Lung (tissue), 17 donors: ENCODE measurements at places on chromosomes 3 and 15.

DNA sequence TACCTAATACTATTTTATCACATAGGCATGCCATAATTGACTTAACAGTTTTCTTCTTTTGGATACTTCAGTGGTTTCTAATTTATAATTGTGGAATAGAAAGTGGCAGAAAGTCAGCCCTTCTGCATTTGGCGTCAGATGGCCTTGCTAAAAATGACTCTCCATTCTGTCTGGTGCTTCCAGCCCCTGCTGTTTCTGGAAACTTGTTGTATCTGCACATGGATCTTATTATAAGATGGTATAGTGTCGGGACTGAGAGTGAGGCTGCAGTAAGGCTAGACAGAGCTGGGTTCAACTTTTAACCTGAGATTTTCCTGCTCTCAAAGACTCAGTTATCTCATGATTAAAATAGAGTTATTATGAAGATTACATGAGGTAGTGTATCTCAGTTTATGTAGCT lies 74.8 kb upstream of the WDR72 start:
- no peak overlapping the region for H3K27ac ChIP-seq
- no peak overlapping the region for H3K4me3 ChIP-seq
- H3K36me3 ChIP-seq: no peaks in the 10 kb centered on the region
- H3K4me1 ChIP-seq: no peaks in the 10 kb centered on the region
- H3K27me3 ChIP-seq: no peaks in the 10 kb centered on the region
- DNase-seq: no peak

GRCh38 chr3:127886956-127887231 lies 28.1 kb upstream of the KBTBD12 start:
- no peaks in the 10 kb centered on the region for H3K36me3 ChIP-seq
- H3K27ac ChIP-seq: no peak overlapping the region
- H3K27me3 ChIP-seq: no peaks in the 10 kb centered on the region

- no peaks in the 10 kb centered on the region for H3K27me3 ChIP-seq
- H3K27ac ChIP-seq: no peak overlapping the region
- H3K36me3 ChIP-seq: no peaks in the 10 kb centered on the region
- no peaks in the 10 kb centered on the region for H3K4me1 ChIP-seq
- H3K4me3 ChIP-seq: no peak overlapping the region
- no peak for DNase-seq
Measured at GRCh38 chr3:64300790-64301423, 75.6 kb upstream of the PRICKLE2 start.

- no peak overlapping the region for H3K27ac ChIP-seq
- no peak overlapping the region for H3K4me3 ChIP-seq
- no peaks in the 10 kb centered on the region for H3K36me3 ChIP-seq
- H3K4me1 ChIP-seq: no peaks in the 10 kb centered on the region
- DNase-seq: peak; percentile 30
Measured at GRCh38 chr3:4067893-4068292, 235.3 kb upstream of the SETMAR start.

DNA sequence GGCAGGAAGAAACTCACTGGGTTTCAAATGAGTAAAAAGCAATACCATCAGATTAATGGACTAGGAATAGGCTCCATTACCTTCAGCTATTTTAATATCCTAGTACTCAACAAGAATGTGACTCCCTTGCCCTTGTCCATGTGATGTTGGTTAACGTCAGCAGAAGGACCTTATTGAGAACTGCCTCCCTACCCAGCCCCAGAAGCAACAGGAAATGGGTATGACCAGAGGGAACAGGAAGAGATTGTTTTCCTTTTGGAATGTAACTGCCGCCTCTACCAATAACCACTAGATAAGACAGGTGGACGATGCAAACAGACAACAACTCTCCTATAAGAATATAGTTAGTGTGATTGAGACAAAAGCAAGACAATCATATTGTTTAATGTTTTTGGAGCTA lies 10.4 kb upstream of the MME start:
- no peaks in the 10 kb centered on the region for H3K4me1 ChIP-seq
- no peaks in the 10 kb centered on the region for H3K27me3 ChIP-seq
- no peak overlapping the region for H3K4me3 ChIP-seq
- no peaks in the 10 kb centered on the region for H3K36me3 ChIP-seq
- DNase-seq: no peak

DNA sequence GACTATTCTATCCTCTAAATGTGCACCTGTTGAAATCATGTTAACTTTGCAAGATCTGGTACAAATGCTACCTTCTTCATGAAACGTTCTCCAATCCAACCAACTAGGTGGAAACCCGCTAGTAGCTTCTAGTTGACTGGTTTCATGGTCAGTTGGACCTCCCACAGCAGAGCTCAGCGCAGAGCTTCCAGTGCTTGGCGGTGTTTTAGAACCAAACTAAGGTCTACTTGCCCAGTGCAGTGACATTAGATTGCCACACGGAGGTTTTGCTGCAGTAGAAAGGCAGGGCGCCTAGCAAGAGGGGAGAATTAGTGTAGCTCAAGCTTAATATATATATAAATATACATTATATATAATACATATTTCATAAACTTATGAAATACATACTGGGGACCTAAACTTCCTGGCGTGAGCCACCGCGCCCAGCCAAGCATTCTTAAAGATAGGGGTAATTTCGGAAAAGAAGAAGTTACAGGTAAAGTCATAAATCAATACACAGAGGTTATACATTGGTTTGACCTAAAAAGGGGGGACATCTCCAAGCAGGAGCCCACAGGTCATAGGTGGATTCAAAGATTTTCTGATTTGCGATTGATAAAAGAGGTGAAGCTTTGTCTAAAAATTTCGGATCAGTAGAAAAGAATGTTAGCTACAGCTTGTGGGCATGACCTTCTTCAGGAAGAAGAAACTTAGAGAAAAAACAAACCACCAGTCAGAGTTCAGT lies 2.1 kb upstream of the OXSR1 start:
- no peaks in the 10 kb centered on the region for H3K36me3 ChIP-seq
- H3K27me3 ChIP-seq: no peaks in the 10 kb centered on the region
- no peak overlapping the region for H3K4me3 ChIP-seq
- DNase-seq: no peak
- H3K4me1 ChIP-seq: peaks cover 3% of the 10 kb centered on the region
- H3K27ac ChIP-seq: no peak overlapping the region

- no peak overlapping the region for H3K27ac ChIP-seq
- no peak overlapping the region for H3K4me3 ChIP-seq
- no peak for DNase-seq
Measured at GRCh38 chr3:101853982-101854381, 4.7 kb downstream of the NFKBIZ start.
